ENCODE measurements at places on chromosomes 11 and 22.

- DNase-seq = no peak
Observed at GRCh38 chr11:117428186-117428855, 100.7 kb downstream of the CEP164 start.

DNA sequence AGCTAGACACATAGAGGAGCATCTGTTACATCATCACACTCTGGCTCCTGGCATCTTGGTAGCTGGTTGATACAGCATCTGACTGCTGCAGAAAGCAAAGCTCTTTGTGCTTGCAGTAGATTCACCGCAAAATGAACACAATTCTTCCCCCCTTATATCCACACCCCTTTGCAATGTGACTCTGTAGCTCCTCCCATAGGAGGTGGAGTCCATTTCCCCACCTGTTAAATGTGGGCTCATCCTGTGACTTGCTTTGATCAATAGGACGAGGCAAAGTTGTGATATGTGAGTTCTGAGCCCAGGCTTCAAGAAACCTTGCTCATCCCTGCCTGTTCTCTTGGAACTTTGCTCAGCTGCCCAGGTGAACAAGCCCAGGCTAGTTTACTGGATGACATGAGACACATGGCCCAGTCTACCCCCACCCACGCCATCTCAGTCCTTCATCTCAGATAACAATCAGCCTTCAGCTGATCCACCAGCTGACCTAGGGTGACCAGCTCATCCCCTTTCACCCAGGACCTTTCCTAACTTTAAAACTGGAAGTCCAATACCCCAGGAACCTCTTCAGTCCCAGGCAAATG lies 272.2 kb downstream of the TENM4 start:
- no peak for DNase-seq

DNA sequence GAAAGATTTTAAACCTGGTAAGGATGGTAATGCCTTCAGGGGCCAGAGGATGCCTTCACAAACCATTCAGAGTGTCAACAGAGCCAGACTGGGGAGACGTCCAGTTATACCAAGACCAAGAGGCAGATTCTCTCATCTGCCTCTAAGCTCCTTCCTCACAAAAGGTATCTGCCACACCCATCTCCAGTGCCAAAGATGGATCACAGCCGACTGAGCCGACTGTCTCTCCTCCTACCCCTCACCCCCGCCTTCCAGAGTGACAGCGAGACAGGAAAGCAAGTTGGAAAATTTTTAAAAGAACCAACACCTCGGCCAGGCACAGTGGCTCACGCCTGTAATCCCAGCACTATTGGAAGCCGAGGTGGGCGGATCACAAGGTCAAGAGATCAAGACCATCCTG lies 79.1 kb upstream of the AKIP1 start:
- no peak for DNase-seq

- no peak for DNase-seq
Observed at GRCh38 chr22:19619144-19620009, 94.9 kb upstream of the SEPTIN5 start.

DNA sequence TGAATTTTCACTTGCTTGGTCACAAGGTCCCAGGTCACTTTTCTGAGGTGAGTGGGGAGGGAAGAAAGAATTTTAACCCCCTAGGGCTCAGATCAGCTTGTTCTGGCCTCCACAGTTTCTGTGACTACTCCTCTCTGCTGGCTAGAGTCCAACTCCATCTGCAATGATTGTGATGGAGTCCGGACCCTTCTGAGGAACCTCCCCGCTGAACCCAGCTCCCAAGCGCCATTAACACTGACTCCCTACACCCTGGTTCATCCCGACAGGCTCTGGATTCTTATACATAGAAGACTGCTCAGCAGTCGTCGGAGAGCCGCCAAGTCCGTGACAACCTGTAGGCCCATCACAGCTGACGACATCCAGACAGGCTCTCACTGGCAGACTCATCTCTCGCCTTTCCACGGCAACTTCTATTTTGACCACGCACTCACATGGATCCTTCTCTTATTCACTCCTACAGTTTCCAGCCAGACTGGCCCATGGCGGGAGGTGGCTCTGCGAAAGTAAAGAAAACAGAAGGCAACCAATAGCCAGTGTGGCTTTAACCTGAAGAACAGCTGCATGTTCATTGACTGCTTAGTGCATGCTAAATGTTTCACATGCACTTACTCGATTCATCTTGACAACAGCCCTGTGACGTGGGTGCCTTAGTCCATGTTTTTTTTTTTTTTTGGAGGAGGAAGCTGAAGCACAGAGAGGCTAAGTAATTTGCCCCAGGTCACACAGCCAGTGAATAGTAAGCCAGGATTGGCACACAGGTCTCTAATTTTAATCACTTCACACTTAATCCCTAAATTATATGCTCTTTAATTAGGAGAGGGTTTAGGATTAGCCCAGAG lies 68.0 kb upstream of the PRDM11 start:
- no peak for DNase-seq

DNA sequence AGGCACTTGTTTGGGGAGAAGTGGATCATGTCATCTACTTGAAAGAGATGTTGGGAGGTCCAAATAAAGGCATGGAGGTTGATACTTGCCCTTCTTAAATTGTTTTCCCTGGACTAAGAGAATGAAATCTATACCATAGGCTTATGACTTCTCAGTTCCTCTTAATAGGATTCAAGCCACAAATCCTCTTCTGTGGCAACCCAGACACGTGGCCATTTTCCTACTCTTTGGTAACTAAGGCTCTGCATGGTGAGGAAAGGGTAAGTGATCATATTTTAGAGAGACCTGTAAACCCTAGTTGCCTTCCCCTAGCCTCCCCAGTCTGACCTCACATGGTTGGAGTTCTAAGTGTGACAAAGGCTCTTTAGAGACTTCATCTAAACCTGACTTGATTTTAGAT lies 72.9 kb upstream of the CD44 start:
- no peak for DNase-seq

DNA sequence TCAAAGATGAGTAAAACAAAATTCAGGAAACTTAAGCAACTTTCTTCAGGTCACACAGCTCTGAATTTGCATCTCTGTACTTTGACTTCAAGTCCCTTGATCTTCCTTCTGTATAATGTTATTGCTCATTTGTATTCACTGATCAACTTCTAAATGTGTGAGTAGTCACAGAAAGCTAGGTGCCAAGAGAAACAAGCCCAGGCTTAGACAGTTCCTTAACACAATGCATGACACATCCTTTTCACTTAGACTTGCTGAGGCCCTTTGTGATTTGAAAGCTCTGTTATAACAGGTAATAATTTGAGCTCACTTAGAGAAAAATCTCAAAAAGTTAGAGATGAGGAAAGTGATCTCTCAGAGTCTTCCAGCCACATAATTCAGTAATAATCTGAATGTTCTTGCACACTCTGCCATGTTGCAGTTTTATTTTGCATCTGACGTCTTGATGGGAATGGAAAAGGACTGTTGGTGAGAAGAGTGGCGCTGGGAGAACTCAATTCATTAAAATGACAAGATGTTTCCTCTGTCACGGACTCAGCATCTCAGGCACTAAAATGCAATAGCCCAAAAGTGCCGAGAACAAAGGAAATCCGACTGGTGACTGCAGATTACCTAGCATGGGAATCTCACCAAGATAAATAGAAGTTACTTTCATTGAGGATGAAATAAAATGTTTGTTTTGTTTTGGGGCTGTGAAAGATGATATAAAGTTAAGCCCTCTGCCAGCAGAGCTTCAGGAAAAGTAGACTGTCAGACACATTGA lies 665.3 kb downstream of the OPCML start:
- DNase-seq = no peak

DNA sequence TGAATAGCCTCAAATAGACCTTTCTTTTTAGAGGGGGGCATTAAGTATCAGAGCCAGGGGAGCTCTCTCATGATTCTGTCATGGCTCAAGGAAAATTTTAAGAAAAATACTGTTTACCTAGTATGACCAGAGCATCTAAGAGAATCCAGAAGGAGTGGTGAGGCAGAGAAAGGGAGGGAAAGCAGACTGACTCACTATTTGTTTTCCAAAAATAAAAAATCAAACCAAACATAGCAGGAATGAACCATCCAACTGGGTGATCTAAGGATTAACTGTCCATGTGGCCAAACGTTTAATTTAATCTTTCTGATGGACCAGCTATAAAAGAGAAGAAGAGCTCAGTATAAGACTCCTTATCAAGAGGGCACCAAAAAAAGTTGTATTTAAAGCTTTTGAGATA lies 70.8 kb downstream of the GAB2 start:
- DNase-seq = no peak

DNA sequence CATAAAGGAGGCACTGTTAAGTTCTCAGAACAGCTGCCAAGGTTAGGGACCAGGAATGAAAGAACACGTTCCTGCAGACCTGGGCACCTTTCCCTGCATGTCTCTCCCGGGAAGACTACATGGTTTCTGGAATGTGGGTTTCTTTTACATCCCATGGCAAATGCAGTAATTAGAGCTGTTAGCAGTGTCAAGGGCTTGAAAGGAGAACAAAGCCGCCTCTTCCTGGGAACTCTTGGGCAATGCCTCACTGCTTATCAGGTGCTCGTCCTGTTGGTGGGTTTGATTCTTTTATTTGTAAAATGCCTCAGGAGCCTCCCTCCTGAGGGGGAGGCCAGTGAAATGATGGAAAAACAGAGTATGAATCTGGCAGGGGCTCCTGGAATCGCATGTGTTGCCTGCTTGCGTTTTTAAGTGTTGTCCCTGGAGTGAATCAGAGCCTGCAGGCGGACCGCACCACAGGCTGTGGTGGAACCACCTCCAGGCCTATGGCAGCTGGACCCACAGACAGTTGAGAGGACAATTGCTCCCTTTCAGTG lies 723 bp upstream of the C22orf31 start:
- DNase-seq = no peak

DNA sequence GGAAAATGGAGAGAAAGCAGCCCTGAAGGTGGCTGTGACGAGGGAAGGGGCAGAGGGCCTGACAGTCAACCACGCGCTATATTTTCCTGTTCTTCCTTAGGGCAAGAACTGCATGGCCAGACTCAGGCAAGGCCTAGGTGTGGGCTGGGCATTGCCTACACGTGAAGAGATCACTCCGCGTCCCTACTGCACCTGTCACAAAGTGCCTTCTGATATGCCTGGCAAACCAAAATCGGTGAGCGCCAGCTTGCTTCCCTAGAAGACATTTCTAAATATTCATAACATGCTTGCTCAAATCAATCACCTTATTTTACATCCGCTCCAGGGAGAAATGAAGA lies 6.3 kb downstream of the TMEM121B start:
- no peak for DNase-seq
